Neural progenitor cell (in vitro differentiated cells): ENCODE measurements at places on chromosomes 2 and 18.

DNA sequence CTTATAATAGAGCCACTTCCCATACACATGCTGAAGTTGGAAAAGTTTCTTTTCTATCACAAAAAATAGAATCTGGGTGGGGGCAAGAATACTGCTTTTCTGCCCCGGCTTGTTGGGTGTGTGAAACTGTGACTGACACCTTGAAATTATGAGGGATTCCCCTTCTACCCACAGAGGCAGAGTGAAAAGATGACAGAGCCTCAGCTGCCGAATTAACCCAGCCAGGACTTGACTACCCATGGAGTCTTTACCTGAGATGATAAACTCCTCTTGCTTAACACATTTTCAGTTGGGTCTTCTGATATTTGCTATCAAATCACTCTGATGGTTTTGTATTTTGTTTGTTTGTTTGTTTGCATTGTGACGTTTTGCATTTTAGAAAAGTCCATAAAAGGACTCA lies 66.0 kb upstream of the PMAIP1 start:
- H3K27ac ChIP-seq = no peak overlapping the region
- no peak for DNase-seq
- H3K4me3 ChIP-seq = no peak overlapping the region
- H3K4me1 ChIP-seq = peaks cover 32% of the 10 kb centered on the region
- no peaks in the 10 kb centered on the region for H3K36me3 ChIP-seq

- H3K36me3 ChIP-seq = no peaks in the 10 kb centered on the region
- H3K27ac ChIP-seq = no peak overlapping the region
- no peak for DNase-seq
- no peaks in the 10 kb centered on the region for H3K27me3 ChIP-seq
Observed at GRCh38 chr2:142981756-142982155, 104.3 kb downstream of the KYNU start.

GRCh38 chr2:186484062-186484735 lies 1.9 kb upstream of the ZC3H15 start:
- no peaks in the 10 kb centered on the region for H3K27me3 ChIP-seq
- H3K36me3 ChIP-seq = no peaks in the 10 kb centered on the region
- H3K27ac ChIP-seq = no peak overlapping the region
- no peak for DNase-seq
- H3K4me1 ChIP-seq = peaks cover 30% of the 10 kb centered on the region
- H3K4me3 ChIP-seq = peak overlapping the region; percentile 85

DNA sequence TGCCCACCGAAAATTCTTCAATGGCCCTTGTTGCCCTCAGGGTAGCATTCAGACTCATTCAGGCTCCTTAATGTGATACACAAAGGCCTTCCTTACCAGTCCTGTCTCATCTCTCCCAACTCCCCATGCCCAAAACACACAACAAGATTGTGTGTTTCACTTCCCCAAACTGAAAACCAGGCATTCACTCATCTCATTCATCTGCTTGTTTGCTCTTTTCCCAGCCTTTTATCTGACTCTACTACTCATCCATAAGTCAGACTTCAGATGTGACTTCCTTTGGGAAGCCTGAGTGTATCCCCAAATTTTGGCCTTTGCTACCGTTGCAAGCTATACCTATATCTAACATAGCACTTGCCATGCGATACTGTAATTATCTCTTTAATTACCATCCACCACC lies 9.7 kb upstream of the SLC39A10 start:
- H3K4me1 ChIP-seq = peaks cover 5% of the 10 kb centered on the region
- H3K27ac ChIP-seq = no peak overlapping the region
- H3K4me3 ChIP-seq = no peak overlapping the region
- peak; percentile 13 for DNase-seq
- no peaks in the 10 kb centered on the region for H3K36me3 ChIP-seq
- H3K27me3 ChIP-seq = no peaks in the 10 kb centered on the region

- H3K4me3 ChIP-seq = no peak overlapping the region
- H3K27ac ChIP-seq = no peak overlapping the region
- H3K4me1 ChIP-seq = peaks cover 44% of the 10 kb centered on the region
- no peak for DNase-seq
- no peaks in the 10 kb centered on the region for H3K27me3 ChIP-seq
Observed at GRCh38 chr2:45256173-45256866, 247.1 kb upstream of the SIX2 start.

DNA sequence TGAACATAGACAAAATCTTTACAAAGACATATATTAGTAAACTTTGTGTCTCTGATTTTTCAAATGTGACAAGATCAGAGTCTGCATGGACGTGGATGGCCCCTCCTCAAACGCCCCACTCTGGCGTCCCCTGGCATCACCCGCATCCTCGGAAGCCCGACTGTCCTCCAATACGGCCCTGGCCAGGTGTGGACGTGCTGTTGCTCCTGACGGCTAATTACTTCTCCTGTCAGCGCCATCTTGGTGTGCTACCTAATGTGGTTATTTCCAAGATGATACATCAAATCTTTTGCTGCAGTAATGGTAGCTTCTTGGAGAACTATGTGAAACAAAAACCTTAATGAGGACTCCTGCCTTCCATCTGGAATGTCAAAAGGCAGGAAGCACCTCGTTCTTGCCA lies 747.4 kb upstream of the SALL3 start:
- no peaks in the 10 kb centered on the region for H3K27me3 ChIP-seq
- H3K4me3 ChIP-seq = no peak overlapping the region
- no peaks in the 10 kb centered on the region for H3K36me3 ChIP-seq
- H3K27ac ChIP-seq = no peak overlapping the region
- peaks cover 14% of the 10 kb centered on the region for H3K4me1 ChIP-seq
- no peak for DNase-seq

DNA sequence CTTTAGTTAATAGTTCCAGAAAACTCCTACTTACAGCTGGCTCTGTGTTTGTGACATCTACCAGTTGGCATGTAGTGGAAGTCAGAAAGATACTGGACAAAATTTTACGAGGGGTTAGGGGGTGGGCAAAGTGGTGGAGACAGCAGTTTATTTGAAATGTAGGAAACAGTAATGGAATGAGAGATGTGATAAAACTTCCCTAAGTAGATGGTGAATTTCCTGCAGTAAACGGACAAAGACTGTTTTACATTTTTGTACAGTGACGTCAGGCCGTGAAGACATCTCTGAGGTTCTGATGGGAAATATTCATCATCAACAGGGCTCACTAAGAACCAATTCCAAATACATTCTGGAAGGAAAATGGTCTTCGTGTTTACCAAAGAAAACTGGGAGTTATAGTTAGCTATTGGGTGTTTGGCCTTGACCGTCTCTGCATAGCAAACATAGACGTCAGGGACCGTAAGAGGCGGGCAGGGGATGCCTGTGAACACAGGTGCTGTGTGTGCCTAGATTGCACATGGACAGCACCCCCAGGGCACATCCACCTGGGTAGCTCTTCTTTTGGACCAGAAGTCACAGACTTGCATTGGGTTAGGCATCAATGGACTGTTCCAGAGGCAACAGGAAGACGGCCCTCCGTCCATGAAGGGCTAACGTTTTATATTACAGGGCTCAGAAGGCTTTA lies 131.5 kb downstream of the ZNF516 start:
- H3K4me1 ChIP-seq = peaks cover 2% of the 10 kb centered on the region
- H3K4me3 ChIP-seq = no peak overlapping the region
- peaks cover 4% of the 10 kb centered on the region for H3K36me3 ChIP-seq
- no peaks in the 10 kb centered on the region for H3K27me3 ChIP-seq
- DNase-seq = no peak

- no peaks in the 10 kb centered on the region for H3K27me3 ChIP-seq
- H3K4me3 ChIP-seq = no peak overlapping the region
- no peak for DNase-seq
Observed at GRCh38 chr2:113227290-113227689, 51.4 kb downstream of the PAX8 start.

DNA sequence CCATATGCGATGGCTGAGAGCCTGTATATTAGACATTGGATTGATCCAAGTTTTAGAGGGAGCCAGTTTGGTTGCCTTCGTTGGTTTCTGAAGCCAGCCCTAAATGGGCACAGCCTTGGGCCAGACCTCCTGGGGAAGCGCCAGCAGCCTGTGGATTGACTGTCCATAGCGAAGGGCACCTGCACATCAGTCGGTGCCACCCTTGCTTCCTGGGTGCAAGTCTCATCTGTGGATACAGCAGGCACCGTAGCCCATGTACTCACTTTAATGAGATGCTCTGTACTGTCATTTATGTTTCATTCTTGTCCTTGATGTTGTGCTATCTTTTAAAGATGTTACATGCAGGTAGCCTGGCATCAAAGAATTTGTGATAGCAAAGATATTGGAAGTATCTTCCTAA lies 536.4 kb upstream of the NRP2 start:
- no peaks in the 10 kb centered on the region for H3K27me3 ChIP-seq
- H3K27ac ChIP-seq = no peak overlapping the region
- no peak overlapping the region for H3K4me3 ChIP-seq
- no peaks in the 10 kb centered on the region for H3K36me3 ChIP-seq
- no peaks in the 10 kb centered on the region for H3K4me1 ChIP-seq

DNA sequence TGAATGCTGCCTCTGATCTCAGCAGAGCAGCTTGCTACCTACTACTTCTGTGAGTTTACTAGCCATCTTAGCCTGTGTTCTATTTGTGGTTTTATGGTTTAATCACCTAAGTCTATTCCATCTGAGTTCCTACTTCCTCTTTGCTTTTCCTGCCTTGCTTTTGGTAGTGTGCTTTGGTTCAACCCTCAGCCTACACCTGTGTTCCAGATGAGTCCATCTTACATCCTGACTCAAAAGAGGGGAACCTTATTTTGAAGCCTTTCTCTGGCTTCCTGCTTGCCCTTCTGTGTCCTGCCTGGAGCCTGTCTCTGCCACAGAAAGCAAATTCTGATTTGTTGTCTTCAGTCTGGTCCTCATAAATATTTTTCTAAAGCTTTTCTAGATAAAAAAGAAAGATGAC lies 530.3 kb upstream of the MEX3C start:
- H3K4me1 ChIP-seq = no peaks in the 10 kb centered on the region
- no peaks in the 10 kb centered on the region for H3K27me3 ChIP-seq
- no peaks in the 10 kb centered on the region for H3K36me3 ChIP-seq
- H3K27ac ChIP-seq = no peak overlapping the region
- no peak overlapping the region for H3K4me3 ChIP-seq

GRCh38 chr2:126886211-126886915 lies 12.3 kb upstream of the TEX51 start:
- no peaks in the 10 kb centered on the region for H3K36me3 ChIP-seq
- peak; percentile 91 for DNase-seq
- H3K27me3 ChIP-seq = peaks cover 8% of the 10 kb centered on the region
- no peaks in the 10 kb centered on the region for H3K4me1 ChIP-seq
- H3K4me3 ChIP-seq = peak overlapping the region; percentile 14
- no peak overlapping the region for H3K27ac ChIP-seq

GRCh38 chr2:33265584-33266338 lies 210.7 kb upstream of the RASGRP3 start:
- DNase-seq = no peak
- no peaks in the 10 kb centered on the region for H3K27me3 ChIP-seq
- no peak overlapping the region for H3K27ac ChIP-seq

DNA sequence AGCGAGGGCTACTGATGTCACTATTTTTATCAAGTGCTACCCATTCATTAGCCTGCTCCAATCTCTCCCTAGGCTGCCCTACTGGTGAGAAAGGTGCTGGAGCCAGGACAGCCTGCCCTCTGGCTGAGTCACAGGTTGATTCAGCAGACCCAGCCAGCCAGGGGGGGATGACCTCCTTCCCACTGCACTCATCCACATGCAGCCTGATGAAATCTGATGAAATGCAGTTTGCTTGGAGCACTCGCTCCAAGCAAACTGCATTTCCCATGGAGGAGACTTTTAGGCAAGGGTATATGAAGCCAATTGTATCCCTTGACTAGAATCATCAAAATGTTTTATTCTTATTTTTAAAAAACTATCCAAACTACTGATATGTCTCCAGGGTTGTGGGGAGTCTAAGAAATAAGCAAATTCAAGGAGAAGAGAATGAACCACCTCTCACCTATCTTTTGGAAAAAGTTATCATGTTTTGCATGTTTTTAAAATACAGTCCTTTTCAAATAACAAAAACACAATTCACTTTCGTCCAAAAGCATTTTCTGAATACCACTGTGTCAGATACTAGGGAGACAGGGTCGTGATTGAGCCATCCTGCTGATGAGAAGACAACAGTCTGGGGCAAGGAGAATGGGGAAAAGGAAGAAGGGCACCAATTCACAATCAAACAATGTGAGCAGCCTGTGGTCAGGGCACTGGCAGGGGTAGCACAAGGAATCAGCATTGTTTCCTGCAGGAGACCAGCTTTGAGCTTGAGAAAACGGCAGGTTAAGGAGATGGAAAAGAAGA lies 128.3 kb downstream of the AFF3 start:
- H3K4me3 ChIP-seq = no peak overlapping the region
- DNase-seq = peak; percentile 12
- no peak overlapping the region for H3K27ac ChIP-seq
- H3K4me1 ChIP-seq = no peaks in the 10 kb centered on the region
- no peaks in the 10 kb centered on the region for H3K27me3 ChIP-seq

- peaks cover 59% of the 10 kb centered on the region for H3K27me3 ChIP-seq
- no peaks in the 10 kb centered on the region for H3K36me3 ChIP-seq
- H3K4me3 ChIP-seq = no peak overlapping the region
- H3K27ac ChIP-seq = no peak overlapping the region
- no peak for DNase-seq
Observed at GRCh38 chr2:74007121-74007520, 22.4 kb downstream of the TET3 start.

- no peak overlapping the region for H3K27ac ChIP-seq
- no peak overlapping the region for H3K4me3 ChIP-seq
- H3K4me1 ChIP-seq = no peaks in the 10 kb centered on the region
- no peak for DNase-seq
- peaks cover 12% of the 10 kb centered on the region for H3K27me3 ChIP-seq
- no peaks in the 10 kb centered on the region for H3K36me3 ChIP-seq
Observed at GRCh38 chr2:216379977-216380376, 7.7 kb upstream of the MARCHF4 start.

GRCh38 chr2:3490191-3491170 lies 28.9 kb downstream of the ADI1 start:
- no peak overlapping the region for H3K27ac ChIP-seq
- H3K27me3 ChIP-seq = no peaks in the 10 kb centered on the region
- no peak overlapping the region for H3K4me3 ChIP-seq
- H3K4me1 ChIP-seq = peaks cover 9% of the 10 kb centered on the region
- no peaks in the 10 kb centered on the region for H3K36me3 ChIP-seq
- DNase-seq = no peak

GRCh38 chr2:66439812-66440542 lies 5.1 kb downstream of the MEIS1 start:
- H3K27me3 ChIP-seq = peaks cover 97% of the 10 kb centered on the region
- H3K4me3 ChIP-seq = peak overlapping the region; percentile 61
- peak; percentile 39 for DNase-seq
- no peak overlapping the region for H3K27ac ChIP-seq
- H3K36me3 ChIP-seq = no peaks in the 10 kb centered on the region
